Activated CD4-positive, CD25-positive, alpha-beta regulatory T cell treated with anti-CD3 and anti-CD28 coated beads, Interleukin-2, amount 50 U/mL, for 72 hours (primary cell): ENCODE measurements at places on chromosomes 1 and 21.

DNA sequence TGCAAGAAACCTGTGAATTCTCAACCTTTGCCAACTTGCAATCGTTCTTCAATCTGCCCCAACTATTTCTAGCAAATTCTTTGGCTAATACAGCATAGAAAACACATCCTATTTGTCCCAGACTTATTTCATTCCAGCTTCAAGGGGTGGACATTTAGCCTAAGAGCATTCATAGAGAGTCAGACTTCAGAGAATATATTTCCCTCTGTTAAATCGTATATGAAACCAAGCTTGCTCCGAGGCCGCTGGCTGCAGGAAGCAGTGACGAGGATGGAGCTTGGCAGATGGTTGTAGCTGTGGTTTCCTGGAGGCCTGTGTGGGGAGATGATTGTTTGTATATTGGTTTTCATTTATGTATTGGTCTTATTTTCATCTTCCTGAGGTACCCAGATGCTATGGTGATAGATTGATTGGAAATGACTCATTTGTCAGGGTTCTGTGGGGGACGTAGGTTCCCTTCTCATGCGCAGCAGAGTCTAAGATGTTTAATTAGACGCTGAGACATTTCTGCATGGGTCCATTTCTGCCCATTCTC lies 26.1 kb downstream of the MAN1C1 start:
- DNase-seq: peak; percentile 45

DNA sequence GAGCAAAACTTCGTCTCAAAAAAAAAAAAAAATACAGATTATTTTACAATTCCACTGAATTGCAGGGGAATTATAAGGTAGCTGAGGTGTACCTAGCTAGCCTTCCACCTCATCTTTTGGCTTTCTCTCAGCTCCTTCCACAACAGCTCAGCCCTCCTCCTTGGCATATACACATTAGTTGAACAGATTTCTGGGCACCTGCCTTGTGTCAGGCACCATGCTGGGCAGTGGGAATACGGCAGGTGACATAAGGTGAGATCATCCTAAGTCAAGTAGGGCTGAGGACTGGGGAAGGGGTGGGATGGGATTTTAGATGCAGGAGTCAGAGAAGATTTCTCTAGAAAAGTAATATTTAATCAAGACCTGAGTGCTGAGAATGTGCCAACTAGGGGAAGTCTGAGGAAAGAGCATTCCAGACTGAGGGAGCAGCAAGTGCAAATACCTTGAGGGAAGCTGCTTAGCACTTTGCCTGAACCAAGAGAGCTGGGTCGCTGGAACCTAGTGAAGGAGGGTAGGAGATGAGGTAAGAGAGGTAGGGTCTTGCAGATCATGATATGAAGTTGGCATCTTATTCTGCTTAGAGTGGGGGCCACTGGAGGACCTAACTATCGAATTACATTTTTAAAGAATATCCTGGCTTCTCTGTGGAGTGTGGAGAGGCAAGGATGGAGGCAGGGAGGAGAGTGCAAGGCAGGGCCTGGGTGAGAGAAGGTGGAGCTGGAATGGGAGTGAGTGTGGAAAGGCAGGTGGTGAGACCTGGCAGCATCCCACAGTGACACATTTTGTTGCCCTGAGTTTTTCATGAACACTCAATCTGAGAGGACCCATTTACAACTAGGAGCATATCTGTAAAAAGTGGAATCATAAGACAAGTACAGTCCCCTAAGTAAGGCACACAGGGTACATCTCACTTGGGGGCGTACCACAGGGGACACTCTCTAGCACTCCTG lies 28.2 kb downstream of the LAMC2 start:
- DNase-seq: no peak

DNA sequence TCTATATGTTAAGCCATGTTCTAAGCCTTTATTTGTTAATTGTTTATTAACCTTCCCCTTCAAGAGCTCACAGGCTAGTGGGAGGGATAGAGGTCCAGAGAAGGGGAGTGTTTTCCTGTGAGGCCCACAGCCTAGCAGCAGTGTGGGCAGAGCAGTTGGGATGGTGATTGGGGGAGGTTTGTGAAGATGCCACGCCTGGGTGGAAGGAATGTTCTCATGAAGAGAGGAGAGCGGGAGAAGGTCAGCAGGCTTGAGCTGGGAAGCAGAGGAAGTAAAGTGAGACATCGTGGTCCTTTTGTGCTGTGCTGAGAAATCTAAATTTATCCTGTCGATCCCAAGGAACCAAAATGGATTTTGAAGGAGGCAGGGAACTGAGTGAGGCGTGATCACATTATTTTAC lies 42.6 kb downstream of the TRAPPC10 start:
- DNase-seq: no peak

DNA sequence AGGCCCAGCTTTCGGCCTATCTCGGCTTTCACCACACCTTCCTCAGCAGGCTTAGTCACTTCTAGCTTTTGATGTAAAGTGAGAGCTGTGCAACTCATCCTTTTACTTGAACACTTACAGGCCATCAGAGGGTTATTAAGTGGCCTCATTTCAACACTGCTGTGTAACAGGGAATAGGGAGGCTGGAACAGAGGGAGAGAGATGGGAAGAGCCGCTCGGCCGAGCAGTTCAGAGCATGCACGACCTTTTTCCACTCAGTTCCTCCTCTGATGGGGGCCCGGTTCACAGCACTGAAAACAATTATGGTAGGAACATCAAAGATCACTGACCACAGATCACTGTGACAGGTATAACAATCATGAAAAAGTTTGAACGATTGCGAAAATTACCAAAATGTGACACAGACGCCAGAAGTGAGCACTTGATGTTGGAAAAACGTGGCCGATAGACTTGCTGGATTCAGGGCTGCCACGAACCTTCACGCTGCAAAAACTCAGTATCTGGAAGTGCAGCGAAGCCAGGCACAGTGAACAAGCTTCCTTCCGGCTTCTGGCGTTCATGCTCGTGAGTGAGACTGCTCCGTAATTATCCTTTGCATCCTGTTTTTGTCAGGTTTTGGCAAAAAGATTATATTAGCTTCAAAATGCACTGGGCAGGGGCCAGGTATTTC lies 28.6 kb downstream of the AGPAT3 start:
- no peak for DNase-seq

DNA sequence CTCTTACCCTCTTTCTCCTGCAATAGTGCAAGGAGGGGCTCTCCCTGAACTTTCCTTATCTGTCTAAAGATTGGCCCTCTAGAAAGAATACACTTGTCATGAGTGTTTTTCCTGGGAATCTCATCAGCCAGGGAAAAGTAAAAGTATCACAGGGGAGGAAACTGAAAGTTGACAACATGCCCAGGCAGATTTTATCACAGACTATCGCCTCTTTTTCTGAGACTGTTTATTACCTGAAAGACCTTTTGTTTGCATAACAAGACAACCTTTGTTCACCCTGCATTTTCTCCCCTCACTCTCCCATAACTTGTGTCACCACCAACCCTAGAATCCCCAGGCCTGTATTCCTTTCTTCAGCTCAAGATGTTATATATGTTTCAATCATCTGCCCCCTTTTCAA lies 794.7 kb upstream of the ADAMTS5 start:
- DNase-seq: no peak

GRCh38 chr1:38291906-38292521 lies 245.4 kb upstream of the POU3F1 start:
- no peak for DNase-seq

DNA sequence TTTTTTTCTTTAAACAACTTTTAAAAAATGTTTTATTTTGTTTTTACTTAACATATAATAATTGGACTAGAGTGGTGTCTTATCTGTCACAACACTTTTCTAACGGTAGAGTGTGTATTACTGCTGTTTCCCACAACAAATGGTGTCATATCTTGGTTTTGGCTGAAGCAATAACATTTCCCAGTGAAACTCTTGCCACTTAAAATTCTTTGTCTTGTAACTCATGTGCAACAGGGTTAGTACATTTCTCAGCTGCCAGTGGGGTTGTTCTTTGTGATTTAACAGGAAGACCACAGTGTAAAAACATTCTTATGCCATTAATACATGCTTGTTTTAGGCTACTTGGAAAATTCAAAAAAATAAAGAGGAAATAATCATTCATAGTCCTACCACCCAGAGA lies 43.5 kb downstream of the ALPL start:
- DNase-seq: no peak

DNA sequence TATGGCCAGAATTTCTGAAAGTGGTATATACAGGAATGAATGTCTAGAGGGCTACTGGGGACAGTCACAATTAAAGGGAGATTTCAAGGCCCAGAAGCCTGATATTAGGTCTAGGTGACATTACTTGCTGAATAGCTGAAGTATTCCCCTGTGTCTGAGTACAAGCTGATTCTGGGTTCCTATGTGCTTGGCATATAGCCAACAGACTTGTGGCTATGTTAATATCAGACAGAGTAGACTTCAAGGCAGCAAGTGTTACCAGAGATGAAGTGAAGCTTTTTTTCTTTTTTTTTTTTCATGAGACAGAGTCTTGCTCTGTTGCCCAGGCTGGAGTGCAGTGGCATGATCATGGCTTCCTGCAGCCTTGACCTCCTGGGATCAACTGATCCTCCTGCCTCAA lies 8.3 kb downstream of the TTC4 start:
- no peak for DNase-seq

- no peak for DNase-seq
These were observed 735 bp upstream of the BRINP3 start for GRCh38 chr1:190478149-190479049.

DNA sequence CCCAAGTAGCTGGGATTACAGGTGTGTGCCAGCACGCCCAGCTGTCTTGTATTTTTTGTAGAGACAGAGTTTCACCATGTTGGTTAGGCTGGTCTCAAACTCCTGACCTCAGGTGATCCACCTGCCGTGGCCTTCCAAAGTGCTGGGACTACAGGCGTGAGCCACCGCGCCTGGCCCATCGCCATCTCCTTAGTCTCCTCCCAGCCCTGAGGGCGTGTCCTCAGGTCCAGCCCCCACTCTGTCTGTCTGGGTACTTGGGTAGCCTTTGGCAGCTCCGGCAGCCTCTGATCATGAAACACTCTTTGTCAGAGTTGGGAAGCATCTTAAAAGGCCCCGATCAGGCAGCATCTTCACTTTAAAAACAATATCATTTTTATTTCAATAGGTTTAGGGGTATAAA lies 90.3 kb upstream of the DISP3 start:
- no peak for DNase-seq

- DNase-seq: no peak
These were observed 73.3 kb upstream of the PAXBP1 start for GRCh38 chr21:32844653-32845436.

DNA sequence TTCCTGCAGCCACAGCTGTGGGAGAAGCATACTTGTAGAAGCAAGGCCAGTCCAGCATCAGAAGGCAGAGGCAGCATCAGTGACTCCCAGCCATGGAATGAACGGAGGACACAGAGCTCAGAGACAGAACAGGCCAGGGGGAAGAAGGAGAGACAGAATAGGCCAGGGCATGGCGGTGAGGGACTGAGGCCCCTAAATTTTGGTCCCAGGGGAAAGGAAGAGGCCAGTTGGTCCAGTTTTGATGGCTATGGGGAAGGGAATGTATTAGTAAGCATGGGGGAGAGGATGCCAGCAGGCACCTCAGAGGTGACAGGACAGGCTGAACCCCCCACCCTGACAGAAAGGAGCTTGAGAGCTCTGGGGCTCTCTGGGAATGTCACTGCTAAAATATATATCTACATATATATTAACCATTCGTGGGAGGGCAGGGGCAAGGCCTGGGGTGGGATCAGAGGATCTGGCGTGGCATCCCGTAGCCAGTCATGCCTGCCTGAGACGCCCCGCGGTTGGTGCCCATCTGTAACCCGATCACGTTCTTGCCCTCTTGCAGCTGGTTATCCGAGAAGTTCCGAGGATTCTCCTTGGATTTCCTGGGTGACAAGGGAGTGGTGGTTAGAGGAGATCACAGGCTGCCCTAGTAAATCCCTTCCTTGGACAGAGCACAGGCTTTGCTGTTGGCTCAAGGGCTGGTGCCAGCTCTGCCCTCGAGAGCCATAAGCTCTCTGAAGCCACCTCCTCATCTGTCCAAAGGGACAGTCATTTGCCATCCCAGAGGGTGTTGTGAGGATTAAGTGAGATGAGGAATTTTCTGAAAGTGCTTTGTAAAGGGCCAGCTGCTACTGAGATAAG lies 6.7 kb downstream of the TAGLN2 start:
- no peak for DNase-seq

DNA sequence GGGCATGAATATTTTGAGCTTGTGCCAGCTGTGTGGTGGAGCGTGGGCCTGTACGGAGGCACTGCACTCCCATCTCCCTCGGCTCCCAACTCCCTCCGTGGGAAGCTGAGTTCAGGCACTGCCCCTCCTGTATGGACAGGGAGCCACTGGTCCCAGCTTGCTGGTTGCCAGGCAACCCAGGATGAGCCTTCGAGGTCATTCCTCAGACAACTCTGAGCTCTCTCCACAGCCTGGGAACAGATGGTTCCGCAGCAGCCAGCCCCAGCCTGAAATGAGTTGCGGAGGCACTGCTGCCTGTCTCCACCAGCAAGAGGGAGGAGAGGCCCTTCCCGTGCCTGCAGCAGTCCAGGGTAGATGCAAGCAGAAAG lies 58.4 kb upstream of the TENT5B start:
- DNase-seq: no peak

DNA sequence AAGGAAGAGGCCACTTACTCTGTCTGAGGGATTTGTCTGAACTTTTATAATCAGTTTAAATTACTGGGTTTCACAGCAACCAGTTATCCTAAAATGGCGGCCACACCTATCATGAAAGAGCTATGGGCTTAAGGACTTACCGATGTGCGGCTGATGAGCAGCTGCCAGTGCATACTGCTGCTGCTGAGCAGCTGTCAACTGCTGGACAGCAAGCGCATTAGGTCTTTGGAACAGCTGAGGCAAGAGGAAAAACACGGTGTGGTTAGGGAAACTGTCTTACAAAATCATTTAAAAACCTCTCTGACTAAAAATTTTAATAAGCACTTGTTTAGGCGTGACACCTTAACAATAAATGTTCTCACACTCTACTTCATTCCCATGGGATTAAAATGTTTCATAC lies 72.6 kb upstream of the SDC3 start:
- no peak for DNase-seq

GRCh38 chr1:184062640-184063286 lies 11.2 kb downstream of the TSEN15 start:
- DNase-seq: no peak

DNA sequence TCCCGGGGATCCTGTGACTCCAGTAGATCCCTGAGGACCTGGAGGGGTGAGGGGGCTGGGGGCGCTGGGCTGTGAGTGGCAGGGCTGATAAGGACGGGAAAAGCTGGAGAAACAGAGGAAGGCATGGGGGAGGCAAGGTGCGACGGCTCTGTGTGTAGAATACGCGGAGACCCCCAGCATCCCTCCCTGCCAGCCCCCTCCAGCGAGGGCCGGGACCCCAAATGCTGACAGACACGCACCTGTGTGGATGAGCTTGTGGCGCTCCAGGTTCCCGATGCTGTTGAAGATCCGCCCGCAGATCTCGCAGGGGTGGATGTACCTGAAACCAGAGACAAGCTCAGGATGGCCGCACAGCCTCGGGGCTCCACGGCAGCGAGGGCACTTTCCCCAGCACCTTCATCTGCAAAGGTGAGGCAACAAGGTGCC lies 53.0 kb upstream of the RIPK4 start:
- DNase-seq: no peak

- no peak for DNase-seq
These were observed 47.5 kb upstream of the CTPS1 start for GRCh38 chr1:40932006-40932405.
